ENCODE measurements at places on chromosomes 1 and 21.

GRCh38 chr1:222547260-222547614 is 667 bp downstream of the HHIPL2 start:
- no peak for DNase-seq

DNA sequence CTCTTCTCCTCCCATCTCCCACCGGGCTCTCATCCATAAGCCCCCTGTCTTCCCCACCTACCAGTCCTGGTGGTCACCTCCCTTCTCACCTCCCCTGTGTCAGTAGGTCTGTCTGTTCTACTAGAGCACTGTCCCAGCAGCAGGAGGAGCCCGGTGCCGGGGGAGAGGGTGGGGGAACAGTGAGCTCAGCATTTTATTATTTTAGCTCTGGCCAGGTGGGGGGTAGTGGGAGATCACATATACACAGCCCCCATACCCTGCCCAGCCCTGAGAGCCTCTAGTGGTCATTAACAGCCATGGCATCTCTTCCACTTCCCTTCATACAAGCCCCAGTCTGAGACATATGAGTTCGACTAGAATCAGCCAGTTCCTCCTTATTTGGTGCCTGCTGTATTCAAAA is at the start of gene TMOD4:
Gene TMOD4, minus strand, starts transcription at position 119 of the 400 bp plus-strand sequence. CDS start 1,106 bp downstream, outside the sequence.
- no peak for DNase-seq

- DNase-seq, result no peak
Measured at GRCh38 chr21:45555251-45555556, 13.0 kb upstream of the SLC19A1 start.

GRCh38 chr1:86753700-86754099 is 49.3 kb downstream of the SH3GLB1 start:
- DNase-seq, result no peak

GRCh38 chr1:87642581-87643221 is 314.0 kb downstream of the LMO4 start:
- no peak for DNase-seq

DNA sequence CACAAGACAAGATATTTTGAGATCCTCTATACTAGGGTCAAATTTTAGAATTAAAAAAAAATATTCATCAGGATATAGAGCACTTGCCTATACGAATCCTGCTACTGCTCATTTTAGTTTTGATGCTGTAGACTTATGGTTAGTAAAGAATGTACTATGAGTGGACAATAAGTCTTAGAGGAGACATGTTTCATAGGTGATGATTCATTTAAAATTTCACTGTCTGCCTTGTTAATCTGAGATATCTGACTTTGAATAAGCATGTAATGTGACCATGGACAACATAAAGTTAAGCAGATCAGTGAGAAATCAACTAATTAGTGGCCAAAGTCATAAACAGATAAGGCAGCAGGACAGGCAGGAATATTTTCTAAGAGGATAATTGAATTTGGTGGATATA is 106.8 kb upstream of the HP1BP3 start:
- no peak for DNase-seq

GRCh38 chr1:162530307-162530987 is 31.1 kb upstream of the UAP1 start:
- no peak for DNase-seq

GRCh38 chr1:206511362-206512057 is 4.2 kb downstream of the RASSF5 start:
- no peak for DNase-seq

DNA sequence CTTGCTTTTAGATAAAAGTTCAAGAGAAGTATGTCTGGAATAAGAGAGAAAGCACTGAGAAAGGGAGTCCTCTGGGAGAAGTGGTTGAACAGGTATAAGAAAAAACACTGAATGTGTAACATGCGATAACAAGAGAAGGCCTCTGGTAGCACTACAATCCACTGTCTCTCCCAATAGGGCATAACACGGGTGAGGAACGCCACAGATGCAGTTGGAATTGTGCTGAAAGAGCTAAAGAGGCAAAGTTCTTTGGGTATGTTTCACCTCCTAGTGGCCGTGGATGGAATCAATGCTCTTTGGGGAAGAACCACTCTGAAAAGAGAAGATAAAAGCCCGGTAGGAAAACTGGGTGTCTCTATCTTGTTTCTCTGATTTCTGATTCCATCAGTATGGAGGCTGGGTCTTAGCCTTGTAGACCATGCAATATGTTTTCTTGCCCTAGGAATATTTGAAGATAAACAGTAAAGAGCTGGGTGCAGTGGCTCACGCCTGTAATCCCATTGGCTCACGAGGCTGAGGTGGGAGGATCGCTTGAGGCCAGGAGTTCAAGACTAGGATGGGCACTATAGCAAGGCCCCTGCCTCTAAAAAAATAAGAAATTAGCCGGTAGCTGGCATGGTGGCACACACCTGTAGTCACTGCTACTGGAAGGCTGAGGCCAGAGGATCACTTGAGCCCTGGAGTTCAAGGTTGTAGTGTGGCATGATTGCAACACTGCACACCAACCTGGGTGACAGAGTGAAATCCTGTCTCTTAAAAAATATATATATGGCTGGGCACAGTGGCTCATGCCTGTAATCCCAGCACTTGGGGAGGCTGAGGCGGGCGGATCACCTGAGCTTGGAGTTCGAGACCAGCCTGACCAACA is 40.4 kb downstream of the DAP3 start:
- no peak for DNase-seq

DNA sequence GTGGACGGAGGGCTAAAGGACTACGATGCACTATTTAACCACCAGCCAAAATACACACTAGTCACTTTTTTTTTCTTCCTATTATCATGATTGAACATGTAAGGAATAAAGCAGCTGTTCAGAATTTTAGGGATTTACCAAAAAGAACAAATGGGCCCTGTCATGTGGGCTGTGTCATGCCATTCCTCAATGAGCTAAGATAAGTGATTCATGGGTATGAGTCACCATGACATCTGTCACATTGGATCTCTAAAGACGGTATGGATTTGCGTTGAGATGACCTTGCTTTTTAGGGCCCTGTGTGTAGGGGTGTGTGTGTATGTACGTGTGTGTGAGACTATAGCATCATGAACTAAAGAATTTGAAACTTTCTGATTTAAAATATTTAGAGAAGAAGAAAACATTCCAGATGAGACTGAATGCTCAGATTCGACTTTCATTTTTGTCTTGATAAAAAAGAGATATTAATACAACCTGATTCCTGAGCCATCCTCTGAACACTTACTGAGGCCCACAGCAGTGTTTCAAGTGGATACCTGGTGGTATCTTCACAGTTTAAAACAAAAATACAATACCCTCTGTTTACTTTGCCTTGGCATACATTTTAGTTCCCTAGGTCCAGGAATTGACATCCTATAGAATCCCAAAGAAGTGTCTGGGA is 246.1 kb upstream of the DUSP10 start:
- DNase-seq, result no peak

- DNase-seq, result no peak
Measured at GRCh38 chr1:220565670-220566069, 37.7 kb downstream of the MARK1 start.

GRCh38 chr1:14300991-14301703 is 297.3 kb upstream of the KAZN start:
- DNase-seq, result no peak

DNA sequence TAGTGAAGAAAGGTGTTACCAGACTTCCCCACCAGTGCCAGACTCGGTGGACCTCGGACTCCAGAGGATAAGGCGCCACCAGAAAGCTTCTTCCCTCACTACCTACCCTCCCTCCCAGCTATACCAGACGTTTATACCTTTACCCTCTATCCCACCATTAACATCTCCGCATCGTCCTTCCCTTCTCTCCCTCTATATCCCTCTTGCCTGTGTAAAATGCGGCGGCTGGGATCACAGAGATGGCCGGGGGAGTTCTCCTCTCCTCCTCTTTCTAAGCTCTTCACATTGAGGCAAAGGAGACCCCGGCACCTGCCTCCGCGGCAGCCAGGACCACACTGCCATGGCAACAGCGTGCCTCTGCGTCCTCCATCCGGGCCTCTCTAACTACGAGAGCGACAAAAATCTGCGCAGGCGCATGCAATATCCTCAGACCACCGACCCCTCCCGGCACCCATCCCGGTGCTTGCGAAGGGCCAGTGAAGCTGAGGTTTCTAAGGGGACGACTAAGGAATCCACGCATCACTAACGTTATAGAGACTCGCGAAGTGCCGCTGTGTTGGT is at the start of gene CCDC181:
Gene CCDC181, minus strand, starts transcription at position 394 of the 561 bp plus-strand sequence. CDS start 2,547 bp downstream, outside the sequence.
- DNase-seq, result peak; percentile 32

DNA sequence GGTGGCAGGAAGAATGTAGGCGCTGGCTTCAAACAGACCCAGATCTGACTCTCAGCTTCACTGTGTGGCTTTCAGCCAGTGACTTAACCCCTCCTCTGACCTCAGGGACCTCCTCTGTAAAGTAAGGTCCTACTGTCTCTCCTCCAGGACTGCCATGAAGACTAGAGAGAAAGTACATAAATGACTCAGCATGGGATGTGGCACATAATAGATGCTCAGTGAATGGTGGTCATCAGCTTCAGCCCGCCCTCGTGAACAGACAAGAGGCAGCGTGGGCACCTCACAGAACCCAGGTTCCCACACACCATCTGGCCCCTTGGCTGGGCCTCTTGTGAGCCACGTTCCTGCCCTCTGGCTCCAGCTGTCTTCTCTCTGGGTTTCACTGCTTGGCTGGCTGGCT is 126.0 kb downstream of the SYF2 start:
- DNase-seq, result no peak

- DNase-seq, result no peak
Measured at GRCh38 chr1:177983482-177984135, 13.8 kb upstream of the SEC16B start.

GRCh38 chr1:227945891-227946623 is 1.7 kb downstream of the WNT9A start:
- DNase-seq, result no peak

- no peak for DNase-seq
Measured at GRCh38 chr1:170931650-170932049, 3.7 kb upstream of the MROH9 start.

GRCh38 chr1:27589441-27589840 is 14.5 kb downstream of the AHDC1 start:
- DNase-seq, result no peak

DNA sequence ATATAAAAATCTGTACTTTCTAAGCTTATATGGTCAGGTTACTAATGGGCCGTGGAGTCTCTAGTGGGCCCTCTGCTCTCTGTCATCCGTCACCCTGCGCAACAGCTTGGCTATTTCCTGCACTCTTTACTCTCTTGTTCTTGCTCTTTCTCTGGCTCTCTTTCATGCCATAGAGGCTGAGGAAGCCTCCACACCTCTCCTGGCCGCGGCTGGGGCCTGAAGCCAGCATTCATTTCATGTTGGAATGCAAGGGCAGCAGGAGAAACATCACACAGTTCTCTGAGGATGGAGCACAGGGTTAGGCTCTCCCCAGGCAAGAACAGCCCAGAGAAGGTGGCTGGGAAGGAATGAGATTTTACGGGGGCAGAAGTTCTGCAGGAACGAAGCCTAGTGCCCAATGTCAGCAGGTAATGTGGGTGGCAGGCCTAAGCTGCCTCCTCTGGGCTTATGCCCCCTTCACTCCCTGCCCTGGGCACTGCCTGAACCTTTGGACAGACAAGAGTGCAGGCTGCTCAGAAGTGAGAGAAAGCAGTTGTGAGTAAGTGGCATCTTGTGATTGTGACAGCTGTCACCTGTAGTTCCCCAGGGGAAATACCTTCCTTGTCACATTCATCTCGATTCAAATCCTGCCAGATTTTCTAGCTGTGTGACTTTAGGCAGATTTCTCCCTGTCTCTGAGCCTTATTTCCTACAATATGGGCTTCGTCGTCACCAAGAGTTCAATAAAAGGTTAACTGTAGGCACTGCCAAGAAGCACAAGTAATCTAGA is 3.6 kb upstream of the FHAD1 start:
- DNase-seq, result no peak

DNA sequence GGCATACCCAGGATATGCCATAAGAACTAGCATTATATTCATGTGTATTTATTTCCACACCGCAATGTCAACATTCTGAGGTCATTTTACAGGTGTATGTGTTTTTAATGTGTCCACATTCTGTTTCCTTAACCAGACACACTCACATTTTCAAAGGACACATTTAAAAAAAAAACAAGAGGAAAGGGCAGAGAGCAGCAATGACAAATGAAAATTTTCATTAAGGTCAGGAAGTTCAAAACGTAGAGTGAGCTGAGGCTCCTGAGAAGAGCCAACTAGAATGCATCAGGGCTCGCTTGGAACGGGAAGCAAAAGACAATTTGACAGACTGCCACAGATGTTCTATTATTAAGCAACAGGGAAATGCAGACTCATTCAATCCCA is 4.8 kb upstream of the GNPAT start:
- no peak for DNase-seq

DNA sequence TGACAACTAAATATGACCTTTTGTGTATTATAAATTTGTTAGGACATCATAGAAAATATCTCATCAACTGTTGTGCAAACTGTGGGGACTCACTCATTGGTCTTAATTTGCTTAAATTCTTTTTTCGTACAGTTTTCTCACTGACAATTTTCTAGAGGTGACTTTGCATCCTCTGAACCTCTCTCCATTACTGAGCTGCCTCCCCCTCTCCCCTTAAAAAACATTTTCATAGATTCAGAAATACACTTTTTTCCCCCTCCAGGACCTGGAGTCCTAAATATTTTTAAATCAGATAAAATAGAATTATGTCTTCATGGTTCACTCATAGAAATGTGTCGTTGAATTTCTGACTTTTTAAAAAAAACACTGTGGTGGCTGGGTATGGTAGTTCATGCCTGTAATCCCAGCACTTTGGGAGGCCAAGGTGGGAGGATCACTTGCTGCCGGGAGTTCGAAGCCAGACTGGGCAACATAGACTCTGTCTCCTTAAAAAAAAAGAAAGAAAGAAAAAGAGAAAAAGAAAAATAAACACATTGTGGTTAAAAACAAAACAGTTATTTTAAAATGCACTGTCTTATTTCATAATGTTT is 1.5 kb downstream of the CNST start:
- DNase-seq, result no peak

DNA sequence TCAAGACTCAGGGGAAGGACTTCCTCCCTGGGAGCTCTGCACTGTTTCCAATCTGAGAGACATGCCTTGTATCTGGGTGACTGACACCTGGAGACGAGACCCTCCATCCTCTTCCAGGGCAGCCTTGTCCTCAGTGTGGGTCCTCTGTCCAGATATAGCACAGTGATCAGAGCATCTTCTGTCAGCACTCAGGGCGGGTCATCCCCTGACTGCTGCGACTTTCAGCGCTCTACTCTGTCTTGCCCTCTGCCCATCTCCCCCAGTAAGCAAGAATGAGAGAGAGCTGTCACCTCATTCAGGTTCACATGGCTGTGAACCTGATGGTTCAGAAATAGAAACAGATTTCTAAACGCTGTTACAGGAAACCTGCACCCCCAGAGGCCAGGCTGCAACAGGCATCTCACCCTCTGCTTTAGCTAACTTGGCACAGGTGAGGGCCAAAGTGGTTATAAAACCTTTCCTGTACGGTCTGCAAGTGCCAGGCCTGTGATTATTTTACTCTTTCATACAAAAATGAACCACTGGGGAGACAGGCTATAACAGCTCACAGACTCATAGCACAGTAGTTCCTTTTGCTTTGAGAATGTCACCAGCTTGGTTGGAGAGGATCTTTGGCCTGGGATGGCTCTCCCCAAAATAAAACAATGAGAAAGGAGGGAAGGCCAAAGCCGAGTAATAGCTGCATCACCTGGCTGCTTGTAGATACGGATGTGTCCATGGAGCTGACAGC is 11.4 kb upstream of the TENT5C start:
- no peak for DNase-seq

Measured in stimulated activated CD4-positive, alpha-beta T cell treated with anti-CD3 and anti-CD28 coated beads, TNF-alpha, amount 100 ng/mL, for 24 hours (primary cell).